ENCODE measurements at places on chromosomes 13 and 19. TPM values are rescaled to one million over a fixed set of nuclear protein-coding genes. Genes with fewer than 3 reads are reported as not detected.

DNA sequence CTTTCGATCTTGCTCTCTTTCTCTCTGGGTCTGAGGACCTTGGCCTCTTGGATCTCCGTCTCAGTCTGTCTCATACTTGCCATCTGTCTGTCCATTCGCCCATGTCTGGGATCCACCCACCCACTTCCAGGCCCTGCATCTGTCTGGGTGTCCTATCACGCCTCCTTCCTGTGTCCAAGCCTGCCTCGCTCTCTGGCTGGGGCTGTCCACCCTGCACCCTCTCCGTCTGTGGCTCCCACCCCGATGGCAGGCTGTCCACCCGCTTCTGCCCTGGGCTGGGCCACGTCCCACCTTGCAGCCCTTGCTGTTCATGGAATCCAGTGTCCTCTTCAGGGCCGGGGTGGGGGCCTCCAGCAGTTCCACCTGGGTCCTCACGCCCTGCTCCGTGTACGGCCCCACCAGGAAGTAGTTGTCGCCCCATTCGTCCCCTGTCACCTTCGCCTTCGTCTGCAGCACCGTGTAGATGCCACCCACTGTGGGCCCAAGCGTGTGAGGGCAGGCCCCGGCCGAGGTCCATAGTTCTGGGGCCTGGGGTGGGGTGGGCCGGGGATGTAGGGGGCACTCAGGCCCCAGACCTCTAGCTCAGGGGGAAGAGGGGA lies 2.0 kb downstream of the GYS1 start:
- peak; percentile 74 for DNase-seq

Gene ZNF560
- not detected for total RNA-seq

DNA sequence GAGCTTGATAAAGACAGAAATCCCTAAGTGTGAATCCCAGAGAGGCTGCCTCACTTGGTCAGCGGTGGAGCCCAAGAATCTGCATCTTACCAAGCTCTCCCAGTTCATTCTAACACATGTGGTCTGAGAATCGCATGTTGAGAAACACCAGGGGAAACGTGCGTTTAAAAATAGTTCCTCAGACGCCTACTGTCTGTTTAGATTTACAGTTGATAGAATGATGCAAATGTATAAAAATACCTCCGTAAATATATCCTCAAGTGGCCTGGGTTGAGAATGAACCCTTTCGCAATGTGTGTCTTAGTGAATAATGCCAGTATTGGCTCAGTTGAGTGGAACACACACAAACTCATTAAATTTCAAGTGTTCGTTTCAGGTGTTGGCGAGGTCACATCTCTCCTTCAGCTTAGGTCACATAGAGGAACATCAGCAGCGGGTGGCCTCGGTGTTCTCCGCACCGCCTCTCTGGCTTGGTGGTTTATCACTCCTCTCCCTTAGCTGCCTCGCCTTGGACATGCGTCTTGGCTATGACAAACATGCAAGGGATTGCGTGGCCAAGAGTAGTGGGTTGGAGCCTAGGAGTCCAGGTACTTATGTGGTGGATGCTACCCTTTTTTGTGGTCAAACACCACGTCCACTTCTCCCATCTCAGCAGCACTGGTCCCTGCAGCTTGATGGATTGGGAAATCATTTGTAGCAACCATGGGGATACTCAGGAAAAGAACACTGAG lies 117.6 kb upstream of the SPATA13 start:
- DNase-seq, result peak; percentile 82

GRCh38 chr13:35699825-35700510 lies 223.5 kb upstream of the MAB21L1 start:
- no peak for DNase-seq

- no peak for DNase-seq
Observed at GRCh38 chr13:20715330-20715712, 11.8 kb downstream of the IL17D start.

GRCh38 chr13:51435002-51435578 lies 17.7 kb downstream of the INTS6 start:
- DNase-seq, result peak; percentile 30

DNA sequence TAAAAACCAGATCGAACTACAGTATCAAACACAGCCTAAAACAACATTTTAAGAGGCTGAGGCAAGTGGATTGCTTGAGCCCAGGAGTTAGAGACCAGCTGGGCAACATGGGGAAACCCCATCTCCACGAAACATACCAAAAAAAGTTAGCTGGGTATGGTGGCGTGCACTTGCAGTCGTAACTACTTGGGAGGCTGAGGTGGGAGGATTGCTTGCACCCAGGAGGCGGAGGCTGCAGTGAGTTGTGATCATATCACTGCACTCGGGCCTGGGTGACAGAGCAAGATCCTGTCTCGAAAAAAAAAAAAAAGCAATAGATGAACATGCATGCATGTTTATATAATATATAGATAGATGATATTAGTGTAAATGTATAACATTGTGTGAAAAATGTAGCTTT lies 5.2 kb upstream of the MRPS31 start:
- no peak for DNase-seq

GRCh38 chr19:13091400-13092157 lies 11.1 kb downstream of the LYL1 start:
- peak; percentile 47 for DNase-seq
